ENCODE measurements at places on chromosomes 16 and 17. TPM values are rescaled to one million over a fixed set of nuclear protein-coding genes. Genes with fewer than 3 reads are reported as not detected.
A peak's percentile ranks its signal among the peaks of the same experiment; 100 is the strongest.

DNA sequence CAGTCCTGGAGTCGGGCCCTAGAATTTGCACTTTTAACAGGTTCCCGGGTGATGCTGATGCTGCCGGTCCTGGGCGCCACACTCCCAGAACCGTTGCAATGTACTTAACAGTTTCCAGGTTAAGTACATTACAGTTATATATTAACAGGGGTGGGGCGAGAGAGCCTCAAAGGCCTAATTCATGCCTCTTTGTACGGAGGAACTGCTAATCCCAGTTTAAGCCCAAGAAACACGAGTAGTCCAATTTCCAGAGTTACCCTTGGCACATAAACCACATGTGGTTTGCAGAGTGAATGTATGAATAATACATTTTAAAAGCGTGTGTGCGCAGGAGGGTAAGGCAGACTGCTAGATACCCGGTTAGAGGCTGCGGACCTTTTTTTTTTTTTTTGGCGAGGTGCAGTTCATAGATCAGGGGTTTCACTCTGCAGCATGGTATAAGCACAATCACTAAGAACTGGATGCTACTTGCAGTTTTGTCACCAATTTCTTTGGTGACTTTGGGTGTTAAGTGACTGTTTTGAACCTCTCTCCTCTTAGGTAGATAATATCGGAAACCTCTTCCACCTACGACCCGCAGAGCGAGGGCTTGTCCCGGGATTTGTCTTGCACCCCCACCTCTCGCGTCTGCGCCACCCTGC lies 713 bp downstream of the COX11 start:
- H3K4me3 ChIP-seq, result no peak overlapping the region
- no peak for DNase-seq
- no peak overlapping the region for H3K27ac ChIP-seq
- peaks cover 24% of the 10 kb centered on the region for H3K4me1 ChIP-seq
- H3K36me3 ChIP-seq, result no peaks in the 10 kb centered on the region
- no peaks in the 10 kb centered on the region for H3K27me3 ChIP-seq

KRTAP1-5 gene
- not detected for polyA plus RNA-seq

DNA sequence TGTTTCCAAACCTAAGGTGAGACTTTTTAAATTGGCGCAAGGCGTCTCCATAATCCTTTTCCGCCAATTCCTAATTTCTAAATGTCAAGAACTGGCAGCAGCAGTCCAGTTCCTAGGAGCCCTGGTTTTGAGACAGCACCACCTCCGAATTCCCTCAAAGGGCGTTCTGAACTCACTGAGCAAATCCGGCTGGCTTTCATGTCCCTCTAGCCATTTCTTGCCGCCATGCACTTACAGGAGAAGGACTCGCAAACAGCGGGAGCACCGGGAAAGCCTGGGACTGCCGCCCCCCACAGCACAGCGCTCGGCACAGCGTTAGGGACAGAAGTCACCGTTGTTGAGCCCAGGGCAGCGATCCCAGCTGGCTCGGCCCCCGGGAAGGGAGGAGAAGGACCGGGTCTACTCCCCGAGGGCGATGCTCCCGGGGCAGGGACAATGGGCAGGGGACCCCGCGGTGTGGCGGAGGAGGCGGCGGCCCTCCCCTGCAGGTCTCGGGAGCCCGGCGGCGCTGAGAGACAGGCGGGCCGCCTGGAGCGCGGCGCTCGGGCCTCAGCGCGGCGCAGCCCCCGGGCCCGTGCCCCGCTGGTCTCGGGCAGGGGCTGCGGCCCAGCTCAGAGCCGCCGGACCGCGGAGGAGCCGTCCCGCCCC lies 545 bp downstream of the ARHGAP17 start:
- H3K4me1 ChIP-seq, result peaks cover 66% of the 10 kb centered on the region
- no peaks in the 10 kb centered on the region for H3K27me3 ChIP-seq
- peak overlapping the region; percentile 96 for H3K27ac ChIP-seq
- no peaks in the 10 kb centered on the region for H3K36me3 ChIP-seq
- peak; percentile 30 for DNase-seq
- H3K4me3 ChIP-seq, result peak overlapping the region; percentile 95

- no peaks in the 10 kb centered on the region for H3K36me3 ChIP-seq
- H3K27me3 ChIP-seq, result no peaks in the 10 kb centered on the region
- peaks cover 3% of the 10 kb centered on the region for H3K4me1 ChIP-seq
- H3K4me3 ChIP-seq, result no peak overlapping the region
Observed at GRCh38 chr16:80986557-80986956, 20.1 kb downstream of the CMC2 start.

- no peak for DNase-seq
- H3K36me3 ChIP-seq, result peaks cover 4% of the 10 kb centered on the region
- peaks cover 88% of the 10 kb centered on the region for H3K4me1 ChIP-seq
- H3K27ac ChIP-seq, result peak overlapping the region; percentile 92
- peak overlapping the region; percentile 52 for H3K4me3 ChIP-seq
Observed at GRCh38 chr17:67420994-67421393, 43.9 kb downstream of the PITPNC1 start.

MYL11 gene
- polyA plus RNA-seq, result 10.9 TPM

- no peak overlapping the region for H3K27ac ChIP-seq
- H3K4me3 ChIP-seq, result no peak overlapping the region
- H3K4me1 ChIP-seq, result no peaks in the 10 kb centered on the region
- H3K27me3 ChIP-seq, result peaks cover 3% of the 10 kb centered on the region
- no peak for DNase-seq
Observed at GRCh38 chr16:52787709-52788108, 240.8 kb upstream of the TOX3 start.

DUS1L gene
- 85.3 TPM for polyA plus RNA-seq

- H3K27me3 ChIP-seq, result no peaks in the 10 kb centered on the region
- no peak for DNase-seq
- H3K27ac ChIP-seq, result peak overlapping the region; percentile 69
- H3K36me3 ChIP-seq, result peaks cover 11% of the 10 kb centered on the region
- H3K4me3 ChIP-seq, result no peak overlapping the region
Observed at GRCh38 chr16:67499106-67499505, 15.8 kb upstream of the AGRP start.

- no peaks in the 10 kb centered on the region for H3K4me1 ChIP-seq
- H3K36me3 ChIP-seq, result no peaks in the 10 kb centered on the region
- DNase-seq, result no peak
- no peak overlapping the region for H3K4me3 ChIP-seq
- H3K27ac ChIP-seq, result no peak overlapping the region
- peaks cover 7% of the 10 kb centered on the region for H3K27me3 ChIP-seq
Observed at GRCh38 chr16:87836844-87837581, 32.3 kb downstream of the SLC7A5 start.

DPEP1 gene
- polyA plus RNA-seq, result not detected

- DNase-seq, result no peak
- H3K27me3 ChIP-seq, result no peaks in the 10 kb centered on the region
- H3K4me1 ChIP-seq, result no peaks in the 10 kb centered on the region
- no peak overlapping the region for H3K4me3 ChIP-seq
- no peak overlapping the region for H3K27ac ChIP-seq
Observed at GRCh38 chr17:50443505-50443974, 17.5 kb downstream of the ACSF2 start.

KRT15 gene
- polyA plus RNA-seq, result not detected

OR2C1 gene
- 0.34 TPM for polyA plus RNA-seq

GRCh38 chr17:49766918-49767530 lies 3.1 kb upstream of the FAM117A start:
- DNase-seq, result no peak
- H3K4me3 ChIP-seq, result no peak overlapping the region
- peaks cover 19% of the 10 kb centered on the region for H3K4me1 ChIP-seq

DNA sequence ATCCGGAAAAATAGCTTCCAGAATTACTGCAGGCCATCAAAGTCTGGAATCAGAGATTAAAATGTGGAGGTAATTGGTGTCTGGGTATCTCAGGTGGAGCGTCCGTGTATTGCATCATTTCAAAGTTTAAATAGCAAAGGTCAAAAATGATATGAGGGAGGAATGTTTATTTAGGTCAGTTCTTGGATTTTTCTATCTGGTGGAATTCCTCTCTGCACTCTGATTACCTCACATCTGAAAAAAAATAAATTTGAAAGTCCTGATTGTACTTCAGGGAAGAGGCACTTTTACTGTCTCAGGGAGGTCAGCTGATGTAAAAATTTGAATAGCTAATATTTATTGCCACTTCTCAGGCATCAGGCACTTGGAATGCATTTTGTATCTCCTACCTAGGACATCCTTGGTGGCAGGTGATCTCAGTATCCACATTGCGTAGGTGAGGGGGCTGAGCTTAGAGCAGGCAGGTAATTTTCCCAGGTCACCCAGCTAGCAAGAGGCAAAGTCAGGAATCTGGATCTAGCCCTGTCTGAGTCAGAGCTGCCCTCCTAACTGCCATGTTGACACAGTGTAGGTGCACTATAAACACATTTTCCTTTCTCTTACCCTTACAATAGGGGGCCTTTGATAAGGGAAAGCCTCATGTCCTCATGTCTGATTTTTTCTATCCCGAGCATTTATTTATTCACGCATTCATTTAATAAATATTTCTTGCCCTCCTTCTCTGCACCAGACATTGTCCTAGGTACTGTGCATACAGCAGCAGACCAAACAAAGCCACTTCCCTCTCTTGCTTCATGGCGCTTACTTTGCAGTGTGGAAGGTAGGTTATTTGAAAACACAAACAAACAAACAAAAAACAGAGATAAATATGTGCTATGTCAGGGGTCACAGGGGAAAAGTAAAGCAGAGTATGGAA lies 454.3 kb downstream of the HAPSTR1 start:
- no peak for DNase-seq
- no peaks in the 10 kb centered on the region for H3K4me1 ChIP-seq

DNA sequence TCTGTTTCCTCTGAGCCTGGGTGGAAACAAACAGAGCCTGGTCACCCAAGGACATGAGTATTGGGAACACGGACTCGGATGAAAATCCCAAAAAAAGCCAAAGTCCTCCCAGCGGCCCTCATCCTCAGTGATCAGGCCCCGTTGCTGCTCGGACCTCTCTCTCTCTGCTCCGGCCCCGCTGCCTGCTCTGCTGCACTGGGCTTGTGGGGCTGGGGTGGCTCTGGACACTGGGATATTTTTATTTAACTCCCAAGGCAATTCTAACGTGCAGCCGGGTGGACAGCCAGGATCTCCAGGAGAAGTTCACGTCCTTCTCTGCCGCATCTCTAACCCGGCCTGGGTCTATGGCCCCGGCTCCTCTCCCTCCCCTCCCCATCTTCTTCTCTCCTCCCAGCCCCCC lies 280.9 kb upstream of the TNRC6C start:
- no peak overlapping the region for H3K4me3 ChIP-seq
- H3K27ac ChIP-seq, result no peak overlapping the region
- no peaks in the 10 kb centered on the region for H3K4me1 ChIP-seq
- peaks cover 3% of the 10 kb centered on the region for H3K27me3 ChIP-seq
- H3K36me3 ChIP-seq, result peaks cover 9% of the 10 kb centered on the region
- no peak for DNase-seq

ITGB3 gene
- polyA plus RNA-seq, result 11.0 TPM

NEUROD2 gene
- not detected for polyA plus RNA-seq

DNA sequence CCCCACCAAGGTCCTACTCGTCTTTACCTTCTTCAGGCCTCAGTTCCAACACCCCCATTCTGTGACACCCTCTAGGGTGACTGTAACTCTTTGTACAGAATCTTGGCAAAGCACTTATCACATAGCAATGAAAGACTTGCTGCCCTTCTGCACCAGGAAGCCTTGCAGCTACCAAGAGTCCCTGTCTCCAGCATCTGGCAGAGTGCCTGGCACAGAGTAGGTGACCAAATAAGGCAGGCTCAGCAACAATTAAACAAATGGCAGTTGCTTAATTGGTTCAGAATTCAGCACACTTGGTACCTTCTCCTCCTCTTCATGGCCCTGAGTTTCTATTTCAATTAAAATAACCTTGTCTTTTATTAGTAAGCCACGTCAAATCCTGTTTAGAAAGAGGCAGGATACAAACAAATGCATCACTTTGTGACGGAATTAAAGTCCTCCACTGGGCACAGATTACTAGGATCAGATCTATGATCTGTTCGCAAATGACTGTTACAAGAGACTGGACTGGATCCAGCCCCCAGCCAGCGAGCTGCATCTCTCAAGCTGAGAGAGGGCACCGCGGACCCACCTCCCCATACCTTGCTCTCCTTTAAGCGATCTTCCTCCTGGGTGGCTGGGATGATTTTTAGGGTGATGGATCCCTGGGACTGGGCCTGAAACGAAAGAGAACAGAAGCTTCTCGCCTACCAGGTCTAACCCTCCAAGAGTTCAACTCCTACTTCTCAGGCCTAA lies 9.4 kb downstream of the MPP3 start:
- DNase-seq, result no peak
- no peak overlapping the region for H3K4me3 ChIP-seq
- peaks cover 3% of the 10 kb centered on the region for H3K27me3 ChIP-seq
- no peaks in the 10 kb centered on the region for H3K36me3 ChIP-seq
- no peak overlapping the region for H3K27ac ChIP-seq
- no peaks in the 10 kb centered on the region for H3K4me1 ChIP-seq

ALOXE3 gene
- polyA plus RNA-seq, result not detected

- no peak for DNase-seq
- H3K4me1 ChIP-seq, result no peaks in the 10 kb centered on the region
- H3K27me3 ChIP-seq, result peaks cover 2% of the 10 kb centered on the region
- H3K27ac ChIP-seq, result no peak overlapping the region
- no peak overlapping the region for H3K4me3 ChIP-seq
Observed at GRCh38 chr16:51405361-51405760, 254.3 kb upstream of the SALL1 start.

TM4SF5 gene
- not detected for polyA plus RNA-seq

APRT gene
- polyA plus RNA-seq, result 450 TPM

PLLP gene
- polyA plus RNA-seq, result 0.33 TPM

DNA sequence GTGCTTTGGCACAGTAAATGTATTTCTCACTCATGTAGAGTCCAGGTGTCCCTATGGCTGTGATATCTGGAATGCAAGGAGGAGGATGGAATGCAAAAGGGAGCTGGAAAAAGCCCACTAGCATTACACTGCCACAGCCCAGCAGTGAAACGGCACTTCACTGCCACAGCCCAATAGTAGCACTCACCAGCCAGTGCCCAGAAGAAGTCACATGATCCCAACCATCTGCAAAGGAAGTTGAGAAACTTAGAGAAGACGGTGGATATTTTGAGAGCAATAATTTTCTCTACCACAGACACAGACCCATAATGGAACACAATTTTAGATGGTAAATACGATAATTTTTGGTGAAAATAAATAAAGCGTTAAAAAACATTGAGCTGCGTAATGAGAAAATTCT lies 51.8 kb downstream of the C16orf82 start:
- H3K4me3 ChIP-seq, result no peak overlapping the region
- no peaks in the 10 kb centered on the region for H3K36me3 ChIP-seq
- peaks cover 3% of the 10 kb centered on the region for H3K4me1 ChIP-seq
- no peak for DNase-seq
- no peak overlapping the region for H3K27ac ChIP-seq

GRCh38 chr17:33816842-33817617 lies 438.1 kb upstream of the CCL2 start:
- no peaks in the 10 kb centered on the region for H3K4me1 ChIP-seq
- H3K4me3 ChIP-seq, result no peak overlapping the region
- H3K27me3 ChIP-seq, result no peaks in the 10 kb centered on the region
- no peak for DNase-seq
- no peak overlapping the region for H3K27ac ChIP-seq

All from immature natural killer cell (primary cell).